ENCODE measurements at places on chromosomes 1 and 21.

DNA sequence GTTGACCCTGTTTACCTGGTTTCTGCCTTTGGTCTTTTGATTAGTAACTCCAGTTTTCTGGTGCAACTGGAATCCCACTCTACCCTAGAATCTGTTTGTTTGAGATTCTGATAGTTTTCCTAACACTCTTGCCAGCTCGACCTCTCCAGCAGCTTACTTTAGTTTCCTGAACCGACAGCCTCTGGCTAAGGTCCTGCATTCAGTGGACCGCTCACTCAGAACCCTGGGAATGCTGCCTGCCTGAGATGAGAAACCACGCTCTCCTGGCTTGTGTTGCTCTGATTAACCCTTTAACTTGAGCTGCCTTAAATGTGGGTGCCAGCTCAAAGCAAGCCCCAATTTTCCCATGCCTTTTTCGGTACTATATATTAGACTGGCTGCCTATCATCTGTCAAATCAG lies 45.3 kb upstream of the SIPA1L2 start:
- DNase-seq, result no peak

DNA sequence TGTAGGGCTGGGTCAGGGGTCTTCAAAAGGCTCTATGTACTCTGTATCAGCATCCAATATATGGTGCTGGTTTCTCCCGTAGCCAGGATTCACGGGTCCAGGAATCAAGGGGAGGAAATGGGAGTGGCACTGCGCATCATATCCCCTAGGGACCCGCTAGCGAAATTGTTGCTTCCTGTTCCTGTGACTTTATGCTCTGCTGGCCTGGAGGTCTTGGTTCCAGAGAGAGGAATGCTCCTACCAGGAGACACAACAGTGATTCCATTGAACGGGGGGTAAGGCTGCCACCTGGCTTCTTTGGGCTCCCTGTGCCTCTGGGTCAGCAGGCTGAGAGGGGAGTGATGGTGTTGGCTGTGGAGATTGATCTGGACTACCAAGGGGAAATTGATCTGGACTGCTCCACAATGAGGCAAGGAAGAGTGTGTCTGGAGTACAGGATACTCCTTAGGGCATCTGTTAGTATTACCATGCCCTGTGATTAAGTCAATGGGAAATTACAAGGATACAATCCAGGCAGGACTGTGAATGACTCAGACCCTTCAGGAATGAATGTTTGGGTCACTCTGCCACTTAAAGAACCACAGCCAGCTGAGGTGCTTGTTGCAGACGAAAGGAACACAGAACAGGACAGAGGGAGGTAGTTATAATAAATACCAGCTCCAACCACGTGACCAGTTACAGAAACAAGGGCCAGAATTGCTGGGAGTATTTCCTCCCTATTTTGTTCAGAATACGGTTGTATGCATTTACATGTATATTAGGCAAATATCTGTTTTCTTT lies 10.2 kb downstream of the SPSB1 start:
- DNase-seq, result no peak

DNA sequence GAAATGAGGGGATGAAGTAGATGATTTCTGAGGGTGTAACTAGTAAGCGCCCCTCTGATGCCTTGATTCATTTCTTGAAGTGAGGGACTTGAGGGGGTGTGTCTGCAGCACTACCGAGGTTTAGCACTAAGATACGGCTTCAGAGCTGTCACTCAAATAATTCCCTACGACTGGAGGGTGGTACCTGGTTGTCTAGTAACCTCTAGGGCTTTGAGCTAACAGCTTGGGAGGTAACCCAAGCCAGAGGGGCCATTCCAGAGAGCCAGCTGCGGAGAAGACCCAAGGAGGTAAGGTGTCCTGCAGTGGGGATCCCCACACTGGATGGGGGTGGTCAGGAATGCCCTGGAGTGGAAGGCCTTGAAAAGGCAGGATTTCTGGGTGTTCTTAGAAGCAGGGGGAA lies at the start of gene TTC24:
Gene TTC24 (plus strand): TSS at position 252 of the 400 bp plus-strand sequence. CDS start 1,642 bp downstream, outside the sequence.
- DNase-seq, result no peak

DNA sequence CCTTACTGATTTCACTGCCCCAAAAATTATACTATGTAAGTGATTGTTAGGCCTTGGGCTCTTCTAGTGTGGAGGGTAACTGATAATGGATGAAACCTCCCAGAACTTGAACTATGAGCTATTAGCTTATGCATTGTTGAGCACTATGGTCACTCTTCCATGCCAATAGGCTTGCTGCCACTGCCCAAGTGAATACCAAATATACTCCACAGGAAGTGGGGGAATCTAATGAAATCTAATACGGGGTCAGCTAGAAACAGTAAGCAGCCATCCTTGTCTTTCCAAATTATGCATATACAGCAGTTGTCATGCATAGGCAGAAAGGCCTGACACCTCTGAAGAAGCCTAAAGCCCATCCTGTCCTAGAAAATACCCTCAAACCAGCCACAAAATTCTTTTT lies 198.7 kb upstream of the PTBP2 start:
- DNase-seq, result no peak

- no peak for DNase-seq
Observed at GRCh38 chr1:183418696-183419095, 516 bp upstream of the NMNAT2 start.

DNA sequence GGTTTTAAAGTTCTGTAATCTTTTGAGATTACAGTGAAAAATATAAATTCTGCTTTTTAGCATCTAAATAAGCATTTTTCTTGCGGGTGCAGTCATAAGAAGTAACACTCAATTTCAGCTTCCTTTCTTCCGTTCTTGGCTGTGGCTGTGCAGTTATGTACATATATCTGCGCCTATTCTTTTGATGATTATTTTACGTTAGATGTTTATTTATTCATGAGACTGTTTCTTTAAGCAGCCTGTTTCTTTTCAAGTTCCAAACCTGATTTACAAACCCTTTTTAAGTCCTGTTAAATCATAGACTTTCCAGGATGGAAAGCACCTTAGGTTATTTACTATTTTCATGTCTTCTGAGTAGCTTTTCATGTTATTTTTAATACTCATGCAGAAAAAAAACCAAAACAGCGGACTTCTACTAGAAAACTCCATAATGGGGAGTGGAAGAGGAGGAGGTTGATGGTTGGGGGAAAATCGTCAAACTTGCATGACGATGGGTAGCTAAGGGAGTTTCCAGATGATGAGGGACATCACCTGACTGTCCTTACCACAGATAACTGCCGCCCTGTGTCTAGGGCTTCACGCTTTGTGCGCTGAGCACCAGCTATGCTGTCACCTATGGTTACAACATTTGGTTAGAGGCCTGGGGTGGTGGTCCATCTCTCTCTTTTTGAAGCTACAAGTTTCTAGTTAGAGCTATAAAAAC lies 2.6 kb downstream of the PRDM2 start:
- no peak for DNase-seq

DNA sequence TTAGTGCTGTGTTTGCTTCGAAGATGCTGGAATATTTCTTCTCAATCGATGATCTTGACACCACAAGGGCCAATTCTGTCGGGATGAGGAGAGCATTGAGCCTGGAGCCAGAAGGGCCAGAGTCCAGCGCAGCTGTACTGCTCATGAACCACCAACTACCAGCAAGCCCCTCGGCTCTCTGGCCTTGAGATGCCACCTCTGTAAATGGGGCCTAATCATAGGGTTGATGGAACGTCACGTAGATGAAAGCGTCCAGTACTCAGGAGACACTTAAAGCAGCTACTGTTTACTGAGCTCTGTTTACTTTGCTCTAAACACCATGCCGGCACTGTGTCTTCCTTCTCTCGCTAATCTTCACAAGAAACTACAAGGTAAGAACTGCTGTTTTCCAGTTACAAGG lies 26.3 kb downstream of the CCDC185 start:
- no peak for DNase-seq

GRCh38 chr1:57512386-57512785 lies 88.5 kb upstream of the DAB1 start:
- DNase-seq, result no peak

DNA sequence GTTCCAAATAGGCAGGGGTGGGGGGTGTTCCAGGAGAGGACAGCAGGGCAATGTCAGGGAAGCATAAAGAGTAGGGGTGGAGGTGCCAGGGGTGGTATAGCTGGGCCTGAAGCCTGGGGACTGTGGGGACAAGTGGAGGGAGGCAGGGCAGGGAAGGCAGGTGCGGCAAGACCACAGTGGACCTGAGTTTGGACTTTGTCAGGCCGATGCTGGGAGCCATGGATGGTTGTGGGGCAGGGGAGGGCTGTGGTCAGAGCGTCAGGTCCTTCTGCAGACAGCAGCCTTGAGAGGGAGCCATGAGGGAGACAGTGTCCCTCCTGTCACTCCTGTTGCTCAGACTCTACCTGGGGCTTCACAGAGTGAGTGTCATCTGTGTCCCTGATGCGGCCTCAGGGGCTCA lies 320.3 kb downstream of the PTPRU start:
- no peak for DNase-seq

DNA sequence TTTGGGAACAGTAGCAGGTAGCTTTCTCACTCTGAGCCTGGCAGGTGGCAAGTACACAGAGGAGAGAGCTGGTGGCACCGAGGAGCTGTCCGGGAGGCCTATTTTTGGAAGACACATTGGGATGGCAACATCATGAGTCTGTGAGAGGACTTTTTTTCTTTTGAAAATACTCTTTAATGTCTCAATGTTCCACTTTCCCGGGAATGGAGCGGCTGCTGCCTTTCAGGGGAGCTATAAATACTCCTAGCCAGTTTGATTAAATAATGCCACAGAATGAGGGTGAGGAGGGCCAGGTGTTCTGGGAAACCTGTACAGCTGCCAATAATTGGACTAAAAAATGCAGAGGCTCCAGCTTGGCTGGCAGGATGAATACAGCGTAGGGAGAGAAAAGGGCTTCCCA lies 93.3 kb upstream of the COG2 start:
- no peak for DNase-seq

GRCh38 chr1:43054961-43055360 lies 96.3 kb upstream of the SLC2A1 start:
- DNase-seq, result no peak

DNA sequence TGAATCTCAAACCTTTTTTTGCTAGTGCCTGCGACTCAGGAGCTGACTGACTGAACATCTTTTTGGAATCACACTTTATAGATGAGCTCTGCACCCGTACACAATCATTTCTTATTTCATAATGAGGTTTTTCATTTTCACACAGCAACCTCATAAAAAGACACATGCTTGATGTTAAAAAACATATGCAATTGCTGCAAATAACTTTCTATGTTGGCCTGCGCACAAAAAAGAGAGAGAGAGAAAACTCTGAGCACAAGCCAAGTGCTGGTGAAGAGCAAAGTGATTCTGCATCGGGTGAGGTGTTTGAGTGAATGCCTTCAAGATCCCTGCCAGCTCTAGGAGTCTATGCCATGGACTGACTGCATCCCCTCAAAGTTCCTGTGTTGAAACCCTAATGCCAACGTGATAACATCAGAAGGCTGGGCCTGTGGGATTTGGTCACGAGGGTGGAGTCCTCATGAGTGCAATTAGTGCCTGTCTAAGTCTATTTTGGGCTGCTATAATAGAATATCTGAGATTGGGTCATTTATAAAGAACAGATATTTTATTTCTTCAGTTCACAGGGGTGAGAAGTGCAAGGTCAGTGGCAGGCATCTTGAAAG lies 36.6 kb downstream of the C1orf87 start:
- DNase-seq, result no peak

DNA sequence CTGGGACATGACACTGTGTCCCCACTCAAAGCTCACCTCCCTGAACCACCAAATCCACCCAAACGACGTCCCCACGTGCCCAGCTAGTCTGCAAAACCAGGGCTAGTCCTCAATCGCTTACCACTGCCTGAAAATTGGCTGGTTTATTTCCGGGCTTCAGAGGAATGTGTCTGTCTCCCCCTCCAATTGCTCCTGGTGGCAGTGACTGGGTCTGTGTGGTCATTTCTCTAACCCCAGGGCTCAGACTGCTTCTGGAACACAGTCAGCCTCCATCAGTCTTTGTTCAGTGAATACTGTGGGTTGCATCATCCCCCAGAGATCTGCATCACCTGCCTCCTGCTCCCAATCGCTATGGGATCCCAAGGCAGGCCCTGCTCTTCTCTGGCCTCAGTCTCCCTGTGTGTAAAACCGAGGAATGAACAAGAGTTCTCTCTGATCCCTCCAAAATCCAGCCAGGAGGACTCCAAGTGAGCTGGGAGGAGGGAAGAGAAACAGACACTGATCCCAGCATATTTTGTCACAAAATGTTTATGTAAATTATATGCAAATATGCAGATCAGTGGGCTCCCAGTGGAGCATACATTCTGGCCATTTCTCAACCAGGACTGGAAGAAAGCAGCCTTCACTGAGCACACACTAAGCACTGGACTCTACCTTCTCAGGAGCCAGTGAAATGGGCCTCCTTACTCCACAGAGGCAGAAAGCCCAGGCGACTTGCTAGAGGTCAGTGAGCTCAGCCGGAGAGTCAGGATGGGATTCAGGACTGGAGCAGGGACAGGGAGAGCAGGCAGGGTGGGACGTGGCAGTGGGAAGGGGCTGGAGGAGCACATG lies 20.9 kb downstream of the SDC3 start:
- DNase-seq, result no peak

DNA sequence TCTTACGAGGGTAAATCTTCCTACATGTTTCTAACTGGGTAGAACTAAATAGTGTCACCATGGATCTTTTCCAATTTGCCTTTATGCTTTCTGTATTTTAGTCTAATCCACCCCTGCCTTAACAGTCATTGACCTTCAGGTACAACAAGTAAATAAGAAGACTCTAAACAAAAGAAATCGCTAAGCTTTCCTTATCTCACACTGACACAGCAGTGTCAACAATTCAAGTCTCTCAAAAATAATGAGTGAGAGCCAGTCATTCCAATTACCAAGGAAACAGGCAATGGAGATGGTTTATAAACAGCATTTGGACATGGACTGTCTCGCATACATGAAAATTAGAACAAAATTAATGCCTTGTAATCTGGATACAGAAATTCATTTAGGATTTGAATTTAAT lies 365.8 kb downstream of the VAV3 start:
- DNase-seq, result no peak

DNA sequence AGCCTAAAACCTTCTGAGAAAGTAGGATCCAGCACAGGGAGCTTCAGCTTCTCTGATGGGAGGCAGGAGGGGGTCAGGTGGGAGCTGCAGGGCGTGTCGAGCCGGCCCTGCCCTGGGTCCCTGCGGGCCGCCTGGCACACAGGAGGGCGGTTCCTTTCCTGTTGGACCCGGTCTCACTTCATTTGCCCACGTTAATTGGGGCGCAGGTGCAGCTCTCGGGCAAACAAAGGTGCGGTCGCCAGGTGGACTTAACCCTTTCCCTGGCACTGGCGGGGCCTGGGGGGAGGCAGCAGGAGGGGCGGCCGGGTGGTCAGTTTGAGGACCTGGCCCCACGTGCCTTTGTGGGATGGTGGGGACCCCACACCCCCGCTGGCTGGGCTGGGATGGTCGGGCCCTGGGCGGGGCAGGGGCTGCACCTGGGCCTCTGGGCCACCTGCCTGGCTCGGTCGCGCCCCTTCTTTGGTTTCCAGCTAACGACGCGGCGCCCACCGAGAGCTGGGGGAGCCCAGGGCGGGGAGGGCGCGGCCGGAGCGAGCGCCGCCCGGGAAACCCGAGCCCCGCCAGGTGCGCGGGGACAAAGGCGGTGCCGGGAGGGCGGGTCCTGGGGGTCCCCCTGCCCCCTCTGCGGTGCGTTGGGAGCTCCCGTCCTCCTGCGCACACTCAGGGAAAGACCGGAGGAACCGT lies 20.8 kb upstream of the C1orf159 start:
- no peak for DNase-seq
